Globus pallidus (tissue), 1 donor: ENCODE measurements at places on chromosomes 2 and 18.

DNA sequence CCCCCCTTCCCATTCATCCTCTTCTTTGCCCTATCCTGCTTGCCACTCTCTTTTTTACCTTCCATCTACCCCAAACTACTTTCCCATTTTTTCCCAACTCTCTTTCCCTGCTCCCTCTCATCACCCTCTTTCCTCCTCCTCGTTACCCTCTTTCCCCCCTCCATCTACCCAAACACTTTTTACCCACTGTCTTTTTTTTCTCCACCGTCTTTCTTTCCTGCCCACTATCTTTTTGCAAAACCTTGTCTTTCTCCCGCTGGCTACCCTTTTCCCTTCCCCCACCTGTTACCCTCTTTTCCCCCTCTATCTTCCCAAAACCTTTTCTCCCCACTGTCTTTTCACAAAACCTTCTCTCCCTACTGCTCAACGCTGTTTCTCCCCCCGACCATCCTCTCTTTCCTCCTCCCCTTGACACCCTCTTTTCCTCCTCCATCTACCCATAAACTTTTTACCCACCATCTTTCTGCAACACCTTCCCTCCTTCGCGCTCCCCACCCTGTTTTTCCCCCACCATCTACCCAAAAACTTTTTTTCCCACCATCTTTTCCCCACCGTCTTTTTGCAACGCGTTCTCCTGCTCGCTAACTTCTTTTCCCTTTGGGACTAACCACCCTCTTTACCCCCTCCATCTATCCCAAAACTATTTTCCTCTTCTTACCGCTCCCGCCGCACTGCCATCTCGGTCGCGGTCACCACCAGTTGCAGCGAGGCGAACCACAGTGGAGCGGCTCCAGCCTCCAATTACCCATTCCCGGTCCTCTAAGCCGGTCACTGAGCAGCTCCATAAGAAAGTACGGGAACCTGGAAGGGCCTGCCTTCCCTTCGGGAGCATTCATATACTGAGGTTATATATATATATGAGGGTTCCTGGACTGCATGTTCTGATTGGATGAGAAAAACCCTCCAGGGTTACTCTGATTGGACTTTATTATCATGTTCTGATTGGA is 15.0 kb downstream of the CCDC74A start:
- no peak for DNase-seq

GRCh38 chr2:221915926-221916325 is 343.8 kb upstream of the EPHA4 start:
- DNase-seq: no peak

DNA sequence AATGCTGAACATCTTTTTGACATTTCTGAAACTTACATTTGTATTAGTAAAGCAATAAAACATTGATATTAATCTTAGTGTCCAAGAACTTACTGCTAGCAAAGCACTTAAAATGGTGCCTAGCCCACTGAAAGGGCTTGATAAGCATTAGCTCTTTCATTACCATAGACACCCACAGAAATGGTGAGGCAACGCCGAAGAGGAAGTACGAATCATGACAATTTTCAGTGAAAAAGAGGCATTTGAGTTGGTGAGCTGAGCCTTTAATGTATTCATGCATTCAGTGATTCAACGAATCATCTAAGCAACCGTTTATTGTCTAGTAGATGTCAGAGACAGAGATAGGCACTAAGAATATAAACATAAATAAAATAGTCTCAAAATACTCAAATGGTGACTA is 101.1 kb downstream of the PIGN start:
- no peak for DNase-seq

DNA sequence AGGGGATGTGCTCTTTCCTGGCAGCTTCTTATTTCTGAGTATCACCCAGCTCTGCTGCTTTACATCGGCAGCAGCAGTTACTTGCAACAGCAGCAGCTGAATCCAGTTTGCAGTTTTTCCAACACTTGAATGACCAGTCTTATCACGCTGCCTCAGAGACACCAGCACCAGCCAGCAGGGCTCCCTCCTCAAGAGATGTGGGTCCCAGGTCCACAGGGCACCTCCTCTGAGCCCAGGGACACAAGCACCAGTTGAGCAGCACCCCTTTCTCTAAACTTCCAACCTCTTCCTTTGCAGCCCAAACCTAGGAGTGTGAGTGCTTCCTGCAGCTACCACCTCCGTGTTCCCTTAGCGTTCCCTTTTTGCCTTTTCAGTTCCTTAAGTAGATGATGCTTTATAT is 50.4 kb upstream of the YPEL5 start:
- no peak for DNase-seq

GRCh38 chr2:60116161-60116875 is 437.1 kb downstream of the BCL11A start:
- no peak for DNase-seq

- no peak for DNase-seq
These were observed 49.9 kb downstream of the LYPD1 start for GRCh38 chr2:132620115-132620514.

DNA sequence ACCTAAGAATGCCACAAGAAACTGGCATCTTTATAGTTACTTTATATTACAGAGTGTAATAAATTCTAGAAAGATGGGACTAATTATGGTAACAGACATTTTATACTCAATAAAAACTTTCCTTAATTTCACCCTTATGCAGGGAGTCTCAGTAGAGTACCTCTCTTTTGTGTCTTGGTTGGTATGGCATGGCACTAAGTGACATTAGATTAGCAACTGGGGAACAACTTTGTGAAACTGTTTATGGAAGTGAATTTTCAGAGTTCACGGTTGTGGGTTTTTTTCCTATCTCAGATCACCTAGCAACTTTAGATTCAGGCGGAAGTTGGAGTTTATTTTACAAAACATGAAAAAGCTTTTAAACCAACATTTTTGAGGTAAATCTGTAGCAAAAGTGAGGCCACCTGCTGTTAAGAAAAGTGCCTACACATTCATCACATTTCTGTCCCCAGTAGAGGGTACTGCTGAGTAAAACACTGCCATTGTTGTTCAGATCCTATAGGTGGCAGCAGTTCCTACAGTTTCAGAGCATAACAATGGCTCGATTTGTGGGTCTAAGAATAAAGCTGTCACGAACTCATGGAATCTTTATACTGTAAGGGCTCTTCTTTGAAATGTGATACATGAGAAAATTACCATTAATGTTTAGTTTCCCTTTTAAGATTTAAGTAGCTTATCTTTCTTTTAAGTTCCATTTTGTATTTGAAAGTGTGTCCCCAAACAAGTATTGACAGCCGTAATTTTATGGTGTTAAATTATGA is 117.6 kb downstream of the CAMKMT start:
- peak; percentile 85 for DNase-seq

DNA sequence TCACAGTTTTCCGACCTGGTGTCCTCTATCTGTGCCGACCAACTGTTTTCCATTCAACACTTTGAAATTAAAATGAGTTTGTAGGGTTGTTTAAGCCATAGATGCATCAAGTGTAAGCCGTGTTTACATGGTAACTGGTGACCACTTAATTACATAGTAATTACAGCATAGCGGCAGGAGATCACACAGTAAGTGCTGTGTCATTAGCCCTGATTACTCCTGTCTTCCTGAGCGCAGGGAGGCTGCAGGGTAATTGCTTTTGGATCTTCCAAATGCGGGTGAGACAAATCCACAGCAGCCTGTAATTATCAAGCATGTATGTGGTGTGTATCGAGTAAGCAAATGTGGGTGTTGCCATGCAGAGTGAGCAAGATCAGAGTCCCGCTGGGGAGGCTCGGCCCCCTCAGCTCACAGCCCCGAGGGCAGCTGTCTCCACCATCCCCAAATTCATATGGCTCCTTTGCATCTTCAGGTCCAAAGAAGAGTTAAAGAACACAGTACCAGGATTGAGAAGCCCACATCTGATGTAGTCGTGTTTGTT is 71.5 kb upstream of the HDAC4 start:
- DNase-seq: no peak

DNA sequence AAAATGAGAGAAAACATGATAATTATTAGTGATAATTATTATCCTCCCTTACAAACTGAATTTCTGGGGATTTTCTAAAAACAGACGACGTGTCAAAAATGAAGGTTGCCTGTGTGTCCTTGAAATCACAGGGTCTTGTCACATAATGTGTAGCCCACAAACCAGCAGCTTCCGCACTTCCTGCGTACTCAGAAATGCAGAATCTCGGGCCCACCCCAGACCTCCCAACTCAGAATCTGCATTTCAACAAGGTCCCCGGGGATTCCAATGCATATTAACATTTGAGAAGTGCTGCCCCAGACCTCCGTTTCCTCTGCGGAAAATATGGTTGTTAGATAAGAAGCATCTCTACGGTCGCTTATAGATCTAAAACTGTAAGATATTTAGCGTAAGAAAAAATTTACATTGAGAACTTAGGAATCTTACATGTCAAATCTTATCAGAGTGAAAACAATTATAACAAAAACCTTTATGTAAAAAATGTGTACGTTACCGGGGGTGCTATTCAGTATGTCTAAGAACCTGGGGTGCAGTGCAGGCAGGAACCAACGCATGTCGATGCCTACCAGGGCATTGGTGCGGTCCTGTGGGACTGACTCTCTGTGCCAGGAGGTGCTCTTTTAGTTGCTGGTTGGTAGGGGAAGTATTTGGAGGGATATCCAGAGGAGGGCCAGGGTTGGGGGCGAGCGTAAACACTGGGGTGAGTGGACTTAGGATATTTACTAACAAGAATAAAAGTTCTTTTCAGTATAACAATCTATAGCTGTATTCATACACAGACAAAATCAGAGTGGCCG is 15.2 kb downstream of the CDKL4 start:
- peak; percentile 9 for DNase-seq

DNA sequence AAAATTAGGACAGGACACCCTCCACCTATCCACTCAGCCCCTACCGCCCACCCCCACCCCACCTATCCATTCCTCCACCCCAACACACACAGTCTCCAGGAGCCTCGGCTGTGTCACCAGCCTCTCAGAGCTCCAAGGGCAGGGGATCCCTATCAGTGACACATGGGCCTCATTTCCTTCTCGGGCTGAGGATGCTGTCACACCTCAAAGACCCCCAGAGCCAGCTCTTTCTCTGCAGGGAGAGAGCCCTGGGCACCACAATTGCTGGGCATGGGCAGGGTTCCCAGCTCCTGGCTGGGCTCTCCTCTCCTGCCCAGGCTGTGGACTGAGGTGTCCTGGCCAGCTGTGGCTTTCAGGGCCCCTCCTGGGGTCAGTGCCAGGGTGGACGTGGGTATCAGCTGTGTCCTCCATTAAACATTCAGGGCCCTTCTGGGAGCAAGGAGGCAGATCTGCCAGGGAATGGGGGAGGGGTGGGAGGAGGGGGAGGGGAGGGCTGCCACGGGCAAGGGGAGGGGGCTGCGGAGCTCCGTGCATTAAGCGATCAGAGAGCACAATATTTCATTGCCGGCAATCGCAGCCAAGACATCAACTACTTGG is 14.3 kb upstream of the ECEL1 start:
- no peak for DNase-seq

- no peak for DNase-seq
These were observed 26.3 kb downstream of the CNGA3 start for GRCh38 chr2:98372579-98372978.

- no peak for DNase-seq
These were observed 116.0 kb upstream of the RAB27B start for GRCh38 chr18:54712306-54712705.

DNA sequence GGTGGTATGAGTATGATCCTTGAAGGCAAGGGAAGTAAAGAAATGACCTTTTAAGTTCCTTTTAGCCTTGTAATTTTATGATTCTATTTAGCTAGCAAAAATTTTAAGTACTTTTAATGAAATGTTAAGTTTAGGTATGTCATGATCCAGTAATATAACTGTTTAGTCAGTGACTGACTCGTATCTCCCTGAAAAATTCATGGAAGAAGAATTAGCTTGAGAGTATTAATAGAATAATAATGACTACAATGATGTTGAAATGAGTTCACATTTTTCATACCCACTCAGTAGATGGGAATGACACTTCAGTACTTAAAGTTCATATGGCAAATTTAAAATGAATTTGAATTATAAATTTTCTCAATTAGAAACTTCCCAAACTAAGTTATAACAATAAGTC is 14.6 kb downstream of the RAB3GAP1 start:
- DNase-seq: no peak

DNA sequence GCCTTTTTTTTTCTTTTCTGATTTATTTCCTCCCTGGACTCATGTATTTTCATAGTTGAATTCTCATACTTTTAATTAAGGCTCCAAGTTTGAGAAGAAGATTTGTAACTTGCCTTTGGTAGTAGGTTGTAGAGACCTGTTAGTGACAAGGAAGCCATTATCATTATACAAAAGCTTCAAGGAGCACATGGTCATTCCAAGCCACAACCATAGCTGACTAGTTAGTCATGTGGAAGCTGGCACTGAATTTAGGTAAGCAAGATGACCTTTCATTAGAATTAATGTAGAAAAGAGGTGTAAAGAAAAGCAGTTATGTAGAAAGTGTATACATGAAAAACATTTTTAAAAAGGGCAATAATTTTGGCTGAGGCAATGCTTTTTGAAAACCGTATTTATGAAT is 89.7 kb downstream of the LRP1B start:
- DNase-seq: no peak

GRCh38 chr18:61888622-61889021 is 4.2 kb downstream of the RNF152 start:
- no peak for DNase-seq

- no peak for DNase-seq
These were observed 91.0 kb downstream of the ICA1L start for GRCh38 chr2:202780514-202781021.

- DNase-seq: no peak
These were observed 495 bp upstream of the TTC32 start for GRCh38 chr2:19902216-19902740.

DNA sequence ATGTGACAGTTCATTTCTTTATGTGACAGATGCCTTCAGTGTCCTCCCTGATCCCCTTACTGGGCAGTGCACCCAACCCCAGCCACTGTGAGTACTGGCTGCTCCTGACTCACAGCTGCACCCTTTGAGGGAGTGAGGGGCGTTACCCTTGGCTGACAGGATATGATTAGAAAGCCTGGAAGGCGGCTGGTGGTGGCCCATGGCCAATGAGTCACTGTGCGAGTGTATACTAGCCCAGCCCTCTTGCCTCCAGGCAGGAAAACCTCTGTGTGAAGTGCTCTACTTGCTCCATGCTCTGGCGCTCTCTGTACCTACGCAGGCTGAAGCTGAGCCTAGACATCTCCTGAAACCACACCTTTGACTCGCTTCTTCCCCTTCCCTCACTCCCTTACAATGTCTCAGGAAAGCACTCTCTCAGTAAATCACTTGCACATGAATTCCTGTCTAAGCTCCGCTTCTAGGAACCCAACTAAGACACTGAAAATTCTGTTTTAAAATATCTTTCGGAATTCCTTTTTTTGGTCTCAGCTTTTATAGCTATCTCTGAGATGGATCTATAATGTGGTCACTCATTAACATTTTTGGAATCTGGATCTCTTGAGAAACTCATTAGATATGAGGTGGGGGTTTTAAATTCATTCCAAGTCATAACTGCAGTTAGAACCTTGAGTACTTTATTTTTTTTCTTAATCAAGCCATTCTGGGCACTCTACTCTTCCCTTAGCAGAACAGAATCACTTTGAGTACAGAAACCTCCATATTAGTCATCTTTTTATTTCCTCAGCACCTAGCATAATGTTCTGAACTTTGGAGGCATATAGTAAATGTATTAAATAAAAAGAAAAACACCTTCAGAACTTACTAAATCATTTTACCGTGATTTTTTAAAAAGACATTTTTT is 25.3 kb upstream of the STAM2 start:
- no peak for DNase-seq

- DNase-seq: no peak
These were observed 262.0 kb downstream of the CAMKMT start for GRCh38 chr2:44623622-44624351.

- DNase-seq: no peak
These were observed 47.0 kb upstream of the TMEM178A start for GRCh38 chr2:39618736-39619135.
